ENCODE measurements at places on chromosomes 16 and 17.
A peak's percentile ranks its signal among the peaks of the same experiment; 100 is the strongest.

GRCh38 chr16:8605554-8605953, 15.2 kb upstream of the TMEM114 start:
- DNase-seq: no peak

DNA sequence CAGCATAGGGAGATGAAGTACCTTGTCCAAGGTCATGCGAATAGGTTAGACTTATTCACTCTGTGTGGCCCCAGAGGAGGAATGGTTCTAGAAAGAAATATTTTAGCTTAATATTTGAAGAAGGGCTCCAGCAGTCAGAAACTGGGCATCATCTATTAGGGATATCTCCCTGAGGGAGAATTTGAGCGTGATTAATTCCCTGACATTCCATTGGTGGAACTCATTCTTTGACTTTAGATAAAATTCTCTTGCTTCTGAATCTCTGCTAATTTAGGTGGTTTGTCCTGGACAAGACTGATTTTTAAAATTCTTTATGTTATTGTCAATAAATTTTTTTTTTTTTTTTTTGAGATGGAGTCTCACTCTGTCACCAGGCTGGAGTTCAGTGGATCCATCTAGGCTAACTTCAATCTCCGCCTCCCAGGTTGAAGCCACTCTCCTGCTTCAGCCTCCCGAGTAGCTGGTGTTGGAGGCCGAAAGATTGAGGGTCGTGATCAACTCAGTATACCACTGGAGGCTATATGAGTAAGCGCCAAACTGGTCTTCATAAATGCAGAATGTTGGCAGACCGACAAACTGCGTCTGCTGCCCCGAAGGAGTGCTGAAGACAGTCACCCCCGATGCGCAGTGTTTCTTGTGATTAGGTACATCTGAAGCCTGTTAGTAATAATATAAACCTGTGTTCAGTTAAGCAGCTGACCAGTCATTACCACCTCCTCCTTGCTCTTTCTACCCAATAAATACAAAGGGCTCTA, 267.9 kb upstream of the HSBP1 start:
- no peak for DNase-seq

DNA sequence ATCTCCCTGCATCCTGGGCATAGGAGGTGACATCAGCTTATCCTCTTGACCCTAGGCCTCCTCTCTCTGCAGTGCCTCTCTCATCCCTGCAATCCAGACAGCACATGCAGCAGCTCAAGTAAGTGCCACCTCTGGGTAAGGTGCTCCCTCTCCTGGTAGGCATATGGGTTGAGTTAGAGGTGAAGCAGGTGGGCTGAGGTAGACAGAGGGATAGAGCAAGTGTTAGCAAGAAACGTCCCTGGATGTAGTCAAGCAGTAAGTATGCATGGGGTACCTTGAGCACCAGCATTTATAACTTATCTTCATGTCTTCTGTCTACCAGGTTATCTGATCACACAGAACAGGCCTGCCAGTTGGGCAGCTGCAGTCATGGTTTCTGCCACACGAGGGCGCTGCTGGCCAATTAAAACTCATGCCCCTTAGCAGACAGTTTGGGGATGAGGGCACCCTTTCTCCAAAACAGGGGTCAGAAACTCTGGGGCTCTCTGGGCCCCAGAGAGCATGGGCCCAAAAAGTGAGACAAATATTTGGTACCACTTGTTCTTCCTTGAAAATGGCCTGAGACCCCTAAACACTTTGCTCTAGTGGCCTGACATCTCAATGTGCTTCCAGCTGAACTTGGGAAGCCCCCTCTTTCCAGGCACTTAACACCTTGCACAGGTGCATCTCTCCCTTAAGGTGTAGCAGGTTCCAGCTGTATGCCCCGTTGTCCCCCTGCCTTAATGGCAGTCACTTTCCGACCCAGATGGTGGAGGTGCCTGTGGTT, 59.8 kb downstream of the NEUROD2 start:
- peak; percentile 64 for DNase-seq

GRCh38 chr17:51427856-51428255, 167.5 kb downstream of the UTP18 start:
- DNase-seq: peak; percentile 12

GRCh38 chr17:66517336-66518009, 215.1 kb downstream of the PRKCA start:
- no peak for DNase-seq

DNA sequence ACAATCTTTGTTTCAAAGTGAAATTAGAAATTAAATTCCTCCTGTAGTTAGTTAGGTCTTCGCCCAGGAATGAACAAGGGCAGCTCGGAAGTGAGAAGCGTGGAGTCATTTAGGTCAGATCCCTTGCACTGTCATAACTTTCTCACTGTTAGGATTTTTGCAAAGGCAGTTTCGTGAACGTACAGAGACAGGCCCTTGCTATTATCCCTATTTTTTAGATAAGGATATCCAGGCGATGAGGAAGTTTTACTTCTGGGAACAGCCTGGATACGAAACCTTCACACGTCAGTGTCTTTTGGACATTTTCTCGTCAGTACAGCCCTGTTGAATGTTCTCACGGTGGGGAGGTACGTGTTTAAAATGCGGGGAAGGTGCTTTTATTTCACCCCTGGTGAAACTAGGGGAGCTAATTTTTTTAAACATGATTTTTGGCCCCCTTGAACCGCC, 318 bp upstream of the RBL2 start:
- DNase-seq: no peak

DNA sequence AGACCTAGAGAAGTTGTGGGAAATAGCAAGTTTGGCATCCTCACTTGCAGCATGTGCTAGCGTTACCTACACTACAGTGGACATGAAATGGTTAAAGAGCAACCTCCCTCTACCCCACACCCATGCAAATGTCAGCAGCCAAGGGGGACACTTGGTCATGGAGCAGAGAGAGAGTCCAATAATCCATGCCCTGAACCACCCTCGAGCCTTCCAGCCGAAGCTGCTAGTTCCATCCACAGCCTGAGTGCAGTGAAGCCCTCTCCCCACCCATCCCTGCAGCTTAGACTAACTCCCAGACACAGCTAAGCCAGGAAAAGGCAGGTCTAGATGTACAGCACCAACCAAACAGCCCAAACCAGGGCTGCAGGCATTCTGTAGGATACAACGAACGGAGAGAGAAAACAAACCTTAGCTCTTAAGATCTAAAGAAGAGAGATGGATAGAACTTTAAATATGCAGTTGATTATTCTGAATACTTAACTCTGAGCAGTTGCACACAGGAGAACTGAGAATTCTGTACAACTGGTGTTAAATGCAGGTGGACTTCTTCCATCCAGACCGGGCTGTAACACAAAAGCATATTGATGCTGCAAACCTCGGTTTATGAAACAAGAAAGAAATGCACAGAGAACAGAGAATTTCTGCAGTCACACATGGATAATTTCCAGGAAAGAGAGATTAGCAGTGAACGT, 93.8 kb downstream of the SALL1 start:
- no peak for DNase-seq

- no peak for DNase-seq
Observed at GRCh38 chr17:27756467-27757371, 43.6 kb downstream of the NOS2 start.

GRCh38 chr17:35819455-35819854, 10.2 kb downstream of the TAF15 start:
- no peak for DNase-seq

DNA sequence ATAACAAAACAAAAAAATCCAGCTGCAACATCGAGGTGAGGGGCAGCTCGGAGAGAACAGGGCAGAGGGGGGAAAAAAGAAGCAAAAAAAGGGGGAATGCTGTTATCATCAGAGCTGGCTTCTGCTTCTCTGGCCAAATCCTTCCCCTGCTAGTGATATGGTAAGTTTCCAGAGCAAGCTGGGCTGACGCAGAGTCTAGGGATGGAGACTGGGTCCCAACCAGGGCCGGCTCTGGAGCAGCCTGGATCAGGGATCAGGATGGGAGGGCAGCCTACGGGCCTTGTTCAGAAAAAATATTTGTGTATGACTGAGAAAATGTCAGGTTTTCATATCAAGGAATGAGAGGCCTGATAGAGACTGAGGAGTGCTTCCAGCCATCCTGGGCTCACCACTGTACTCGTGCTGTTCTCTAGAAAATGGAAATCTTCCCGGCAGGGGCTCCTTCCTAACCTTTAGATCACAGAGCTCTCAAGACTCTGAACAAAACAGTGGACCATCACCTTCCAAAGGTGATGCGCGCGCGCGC, 726 bp upstream of the C1QTNF1 start:
- DNase-seq: no peak

Data from stimulated activated CD8-positive, alpha-beta memory T cell treated with anti-CD3 and anti-CD28 coated beads, Interleukin-4, amount 100 ng/mL, for 1 hour (primary cell).